ENCODE measurements at places on chromosomes 2 and 18.

DNA sequence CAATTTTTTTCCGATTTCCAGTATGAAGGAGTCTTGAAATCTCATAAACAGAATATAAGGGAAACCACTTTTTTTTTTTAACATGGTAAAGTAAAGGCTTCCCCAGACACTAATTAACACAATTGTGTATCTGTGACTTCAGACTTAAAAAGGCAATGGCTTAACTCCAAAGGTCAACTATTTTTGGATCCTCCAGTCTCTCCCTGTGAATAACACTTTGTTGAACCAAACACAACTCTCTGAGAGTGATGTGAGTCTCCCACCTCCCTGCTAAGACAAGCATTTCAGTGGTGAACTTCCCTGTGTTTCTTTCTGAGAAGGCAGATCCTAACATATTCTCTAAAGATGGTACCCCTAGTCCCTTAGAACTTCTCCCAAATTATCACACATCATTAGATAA lies 219.6 kb upstream of the RBBP8 start:
- no peak for DNase-seq

DNA sequence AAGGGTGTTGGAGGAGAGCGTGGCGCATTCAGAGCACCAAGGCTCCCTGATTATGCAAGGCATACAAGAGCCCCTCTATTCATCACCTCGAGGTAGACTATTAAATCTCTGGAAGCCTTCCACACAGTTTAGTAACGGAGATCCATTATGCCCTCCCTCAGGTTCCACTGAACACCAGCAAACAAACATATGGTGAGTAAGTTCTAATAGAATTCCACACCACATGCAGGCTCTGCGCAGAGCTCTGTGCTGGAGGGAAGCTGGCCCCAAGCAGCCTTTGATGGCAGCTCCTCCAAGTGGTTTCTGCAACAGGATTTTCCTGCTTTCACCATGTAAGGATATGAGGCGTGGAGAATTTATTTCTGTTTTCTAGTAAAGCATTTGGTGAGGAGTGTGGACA lies 238.6 kb downstream of the C1D start:
- DNase-seq, result no peak

DNA sequence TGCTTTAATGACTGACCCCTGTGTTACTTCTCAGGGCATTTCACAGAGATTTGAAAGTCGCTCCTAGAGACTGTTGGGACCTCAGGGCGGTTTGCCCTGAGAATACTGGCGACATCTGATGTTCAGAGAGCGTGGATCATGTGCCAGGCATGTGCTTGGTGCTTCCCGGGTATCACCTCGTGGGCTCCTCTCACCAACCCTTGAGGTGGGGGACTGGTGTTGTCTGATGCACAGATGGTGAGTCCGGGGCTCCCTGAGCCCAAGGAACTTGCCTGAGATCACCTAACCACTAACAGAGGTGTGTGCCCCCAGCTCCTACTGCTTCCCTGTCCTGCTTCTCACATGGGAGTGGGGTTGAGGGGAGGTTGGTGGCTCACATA lies 16.2 kb downstream of the ATOH8 start:
- DNase-seq, result no peak

- no peak for DNase-seq
Measured at GRCh38 chr2:45825001-45825651, 173.7 kb downstream of the PRKCE start.

DNA sequence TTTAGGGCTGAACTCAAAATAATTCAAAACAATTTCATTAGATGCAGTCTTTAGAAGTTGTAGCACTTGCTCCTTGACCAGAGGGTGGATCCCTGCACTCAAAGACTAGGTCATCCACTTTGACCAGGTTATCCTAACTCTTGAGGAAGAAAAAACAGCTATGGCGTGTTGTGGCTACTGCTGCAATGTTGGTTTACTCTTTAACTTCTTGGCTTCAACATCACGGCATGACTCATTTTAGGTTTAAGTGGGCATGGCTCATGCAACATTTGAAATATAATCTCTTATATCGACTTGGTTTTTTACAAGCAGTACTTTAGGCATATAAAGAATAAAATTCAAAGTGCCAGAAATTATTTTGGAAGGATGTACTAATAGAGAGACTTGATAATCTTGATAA lies 35.4 kb downstream of the ANKRD29 start:
- peak; percentile 89 for DNase-seq

DNA sequence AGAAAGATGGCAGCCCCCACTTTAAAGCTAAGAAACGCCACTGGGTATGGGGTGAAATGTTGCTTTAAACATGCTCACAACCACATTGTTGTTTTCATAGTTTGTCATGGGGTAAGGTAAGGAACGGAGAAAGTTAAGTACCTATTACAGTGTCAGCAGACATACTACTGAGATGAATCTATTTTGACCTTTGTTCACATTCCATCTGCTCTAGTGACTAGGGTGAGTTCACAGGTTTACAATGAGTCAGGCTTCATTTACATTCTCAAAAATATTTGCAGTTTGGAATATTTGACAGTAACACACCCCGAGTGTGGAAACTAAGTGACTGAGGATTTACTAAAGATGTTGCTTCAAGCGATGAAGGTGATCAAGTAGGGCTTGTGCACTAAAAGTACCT lies 428.7 kb upstream of the ACVR2A start:
- DNase-seq, result peak; percentile 11

GRCh38 chr2:3762771-3763447 lies 59.5 kb downstream of the DCDC2C start:
- DNase-seq, result no peak

DNA sequence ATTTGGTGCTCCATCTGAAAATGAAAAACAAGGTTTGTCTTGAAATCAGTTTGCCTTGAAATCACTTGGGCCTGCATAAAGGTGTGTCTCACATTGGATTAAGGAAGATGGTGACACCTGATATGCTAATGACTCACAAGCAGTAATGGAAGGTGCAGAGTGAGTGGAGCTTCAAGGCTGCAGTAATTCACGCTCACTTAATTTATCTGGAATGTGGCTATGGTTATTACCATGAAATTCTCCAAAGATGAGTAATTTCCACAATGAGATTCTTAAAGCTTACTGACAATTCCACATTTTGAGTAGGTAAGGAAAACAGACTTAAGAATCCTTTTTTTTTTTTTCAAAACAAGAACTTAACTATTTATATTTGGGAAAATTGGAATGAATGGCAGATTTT lies 156.8 kb downstream of the PAX3 start:
- peak; percentile 92 for DNase-seq

DNA sequence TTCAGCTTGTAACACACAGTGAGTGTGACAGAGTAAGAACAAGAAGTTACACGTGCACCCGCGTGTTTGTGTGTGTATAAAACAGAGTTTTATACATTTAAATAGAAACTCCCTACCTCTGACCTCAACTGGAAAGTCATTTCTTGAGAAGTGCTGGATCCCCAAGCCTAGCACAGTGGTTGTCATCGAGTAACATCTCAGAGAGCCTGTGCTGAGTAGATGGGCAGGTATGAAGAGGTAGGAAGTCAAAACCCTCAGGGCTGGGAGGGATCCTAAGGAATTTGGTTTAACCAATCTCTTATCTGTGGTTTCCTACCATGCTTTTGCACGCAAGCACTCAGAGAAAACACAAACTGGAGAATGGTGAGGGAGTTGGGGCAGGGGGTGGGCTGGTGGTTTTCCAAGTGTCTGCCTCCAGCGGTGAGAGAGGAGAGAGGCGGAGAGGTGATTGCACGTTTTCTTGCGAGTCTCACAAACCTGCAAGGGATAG lies 9.2 kb downstream of the ACOXL start:
- no peak for DNase-seq

- DNase-seq, result no peak
Measured at GRCh38 chr2:42843611-42844010, 51.2 kb upstream of the HAAO start.

- peak; percentile 31 for DNase-seq
Measured at GRCh38 chr18:1585881-1586488, 681.3 kb downstream of the ADCYAP1 start.

DNA sequence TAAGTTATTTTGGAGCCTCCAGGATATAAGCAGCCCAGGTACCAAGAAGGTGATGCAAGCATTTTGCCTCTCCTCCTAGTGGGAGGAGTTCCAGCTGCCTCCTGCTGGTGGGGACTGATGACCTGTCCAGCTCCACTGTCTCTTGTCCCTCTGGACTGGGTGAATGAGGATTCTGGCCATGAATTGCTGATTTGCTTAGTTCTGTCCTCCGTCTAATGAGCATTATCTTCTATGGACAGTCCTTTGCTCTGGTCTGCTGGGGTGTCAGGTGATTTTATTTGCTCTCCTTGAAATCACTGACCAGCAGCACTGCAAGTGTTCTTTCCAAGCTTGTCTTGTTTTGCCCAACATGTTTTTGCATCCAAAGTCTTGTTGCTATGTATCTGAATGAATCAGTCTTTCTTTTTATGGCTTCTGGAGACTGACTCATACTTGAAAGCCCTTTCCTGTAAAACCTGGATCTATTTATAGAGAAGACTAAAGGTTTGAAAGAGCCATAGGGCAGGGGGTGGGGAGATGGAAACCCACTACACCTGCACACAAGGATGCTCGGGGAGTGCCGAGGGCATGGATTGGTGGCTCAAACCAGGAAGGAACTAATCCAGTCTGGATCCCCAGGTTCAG lies 40.5 kb upstream of the EFHD1 start:
- DNase-seq, result peak; percentile 88

- no peak for DNase-seq
Measured at GRCh38 chr2:206023183-206023582, 62.8 kb downstream of the INO80D start.

DNA sequence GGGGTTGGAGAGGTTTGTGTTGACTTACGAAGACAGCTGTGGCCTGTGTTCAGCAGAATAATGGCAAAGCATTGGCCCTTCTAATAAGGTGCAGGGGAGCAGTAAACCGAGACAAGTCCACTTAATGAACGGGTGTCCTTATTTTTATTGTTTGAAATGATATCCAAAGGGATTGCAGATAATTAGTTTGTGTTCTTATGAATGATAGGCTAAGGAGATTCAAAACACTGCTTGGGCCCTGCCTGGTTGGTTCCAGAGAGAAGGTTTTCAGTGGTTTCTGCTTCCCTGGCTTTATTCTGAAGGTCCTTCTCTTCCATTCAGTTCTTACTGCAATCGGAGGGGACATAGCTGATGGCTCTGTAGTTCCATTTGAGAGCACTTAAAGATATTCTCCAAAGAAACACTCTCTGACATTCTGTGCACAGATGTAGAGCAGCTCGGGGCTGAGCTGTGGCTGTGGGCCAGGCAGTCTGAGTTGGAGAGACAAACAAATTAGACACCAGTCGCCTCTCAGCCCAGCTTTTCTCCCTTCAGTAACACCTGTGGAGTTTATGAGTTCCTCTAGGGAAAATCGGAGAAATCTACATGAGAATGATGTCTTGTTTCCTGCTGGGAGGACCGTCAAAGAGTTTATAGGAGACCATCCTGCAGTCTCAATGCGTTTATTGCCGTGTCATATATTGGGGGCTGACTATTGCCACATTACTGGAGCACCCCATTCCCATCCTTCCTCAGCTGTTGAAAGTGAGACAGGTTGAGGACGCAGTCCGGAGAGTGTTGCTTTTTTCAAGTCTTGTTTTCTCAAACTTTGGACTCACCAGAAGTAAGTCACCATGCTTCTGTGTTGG lies 6.5 kb downstream of the GREB1 start:
- no peak for DNase-seq

DNA sequence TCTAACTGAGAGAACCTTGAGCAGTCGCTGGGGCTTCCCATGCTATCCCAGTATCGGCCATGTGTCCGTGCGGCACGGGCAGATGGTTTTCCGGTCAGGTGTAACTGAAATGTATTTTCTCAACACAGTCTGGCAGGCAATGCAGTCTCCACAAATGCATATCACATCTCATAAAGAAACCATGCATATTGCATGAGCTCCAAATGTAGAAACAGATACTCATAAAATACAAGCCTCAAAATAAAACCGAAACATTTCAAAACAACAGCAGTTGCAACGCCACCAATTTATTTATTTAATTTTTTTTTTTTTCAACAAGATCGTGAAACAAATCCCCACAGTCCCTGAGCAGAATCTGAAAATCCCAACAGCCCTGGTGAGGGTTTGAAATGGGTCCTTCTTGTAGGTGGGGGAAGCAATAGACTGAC lies 299.4 kb downstream of the LPIN1 start:
- no peak for DNase-seq

GRCh38 chr18:79511671-79512301 lies 116.1 kb downstream of the NFATC1 start:
- DNase-seq, result no peak

GRCh38 chr18:76504749-76505148 lies 9.7 kb upstream of the ZNF516 start:
- DNase-seq, result no peak

DNA sequence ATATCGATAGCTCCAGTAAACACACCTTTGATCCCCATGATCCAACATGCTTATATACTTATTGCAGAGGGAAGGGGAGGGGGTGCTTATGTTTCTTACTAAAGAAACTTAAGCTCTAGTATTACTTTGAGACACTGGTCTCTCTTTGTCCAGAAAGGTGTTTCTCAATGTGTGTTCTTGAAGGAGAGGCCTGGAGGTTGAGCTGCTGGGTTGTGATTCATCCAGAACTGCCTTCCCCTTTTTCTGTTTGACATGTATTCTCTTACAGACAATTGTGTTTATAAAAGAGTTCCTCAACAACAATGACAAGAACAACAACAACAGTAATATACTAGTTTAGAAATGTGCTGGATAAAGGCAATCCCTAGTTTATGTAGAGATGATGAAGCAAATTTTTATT lies 516.0 kb upstream of the FAM98A start:
- no peak for DNase-seq

- no peak for DNase-seq
Measured at GRCh38 chr2:220936641-220937197, 635.4 kb downstream of the EPHA4 start.

DNA sequence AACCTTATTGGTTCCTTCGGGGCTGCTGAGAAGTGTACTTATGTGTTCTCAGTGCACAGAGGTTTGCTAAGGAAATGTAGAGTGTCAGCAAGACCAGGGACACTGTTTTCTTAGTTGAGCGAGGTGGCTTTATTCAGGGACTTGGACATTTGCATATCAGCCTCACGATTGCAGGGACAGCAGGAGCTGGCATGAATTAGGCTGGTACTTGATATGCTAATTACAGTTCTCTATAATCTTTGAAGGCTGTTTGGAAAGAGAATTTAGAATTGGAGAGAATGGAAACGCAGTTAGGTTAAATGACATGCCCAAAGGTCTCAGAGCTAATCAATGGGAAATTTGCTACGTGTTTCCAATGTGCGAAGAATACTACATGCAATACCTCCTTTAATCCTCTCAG lies 18.7 kb upstream of the MTCL1 start:
- no peak for DNase-seq

DNA sequence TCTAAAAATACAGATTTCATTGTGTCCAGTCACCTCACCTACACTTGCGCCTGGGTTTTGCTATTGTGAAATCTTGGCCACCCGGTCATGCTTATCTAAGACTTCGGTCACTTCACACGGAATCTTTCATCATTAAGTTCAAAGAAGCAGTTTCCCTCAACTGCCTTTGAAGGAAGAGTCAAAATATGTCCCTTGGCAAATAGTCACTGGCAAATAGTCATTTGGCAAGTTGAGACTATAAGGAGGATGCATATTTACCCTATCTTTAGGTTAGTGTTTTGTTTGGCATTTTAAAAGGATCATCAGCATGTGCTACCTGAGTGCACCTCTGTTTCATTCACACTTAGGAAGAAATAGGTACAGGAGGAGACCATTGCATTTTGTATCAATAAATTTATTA lies 95.9 kb downstream of the FEZ2 start:
- no peak for DNase-seq

- DNase-seq, result no peak
Measured at GRCh38 chr2:134248913-134249312, 5.0 kb upstream of the MGAT5 start.
